CD8-positive, alpha-beta memory T cell (primary cell): ENCODE measurements at places on chromosomes 3 and 15. TPM values are rescaled to one million over a fixed set of nuclear protein-coding genes. Genes with fewer than 3 reads are reported as not detected.

LIPH gene
- not detected for total RNA-seq

ACTRT3 gene
- 2.5 TPM for total RNA-seq

SERPINI1 gene
- 1.9 TPM for total RNA-seq

FBXW12 gene
- not detected for total RNA-seq

KPNA1 gene
- 60.4 TPM for total RNA-seq

CLDN18 gene
- total RNA-seq = not detected

GREM1 gene
- total RNA-seq = not detected

ABTB1 gene
- 21.7 TPM for total RNA-seq

DNA sequence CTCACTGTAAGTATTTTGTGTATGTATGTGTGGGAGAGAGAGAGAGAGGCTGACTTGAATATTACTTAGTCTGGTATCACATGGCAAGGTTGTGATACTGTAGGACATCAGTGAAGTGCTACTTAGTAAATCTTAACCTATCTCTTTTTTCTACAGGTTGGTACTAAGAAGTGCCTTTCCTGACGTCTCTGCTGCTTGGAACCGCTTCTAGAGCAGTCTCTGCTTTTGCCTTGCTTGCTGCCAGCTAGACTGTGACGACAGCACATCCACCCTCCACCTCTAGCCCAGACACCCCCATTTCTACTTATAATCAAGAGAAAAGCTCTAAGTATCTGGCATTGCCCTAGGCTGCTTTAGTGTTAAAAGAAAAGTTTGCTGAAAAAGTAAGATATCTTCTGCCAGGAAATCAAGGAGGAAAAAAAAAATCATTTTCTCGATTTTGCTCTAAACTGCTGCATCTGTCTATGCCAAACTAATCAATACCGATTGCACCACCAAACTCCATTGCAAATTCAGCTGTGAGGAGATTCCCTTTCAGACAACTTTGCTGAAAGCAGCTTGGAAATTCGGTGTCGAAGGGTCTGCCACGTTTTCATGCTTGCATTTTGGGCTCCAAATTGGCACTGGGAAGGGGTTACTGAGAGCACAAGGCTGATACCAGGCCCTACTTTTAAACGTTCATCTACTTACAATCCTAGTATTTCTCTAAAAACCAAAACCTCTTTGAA, 30.7 kb downstream of the MBNL1 start:
- peaks cover 96% of the 10 kb centered on the region for H3K4me1 ChIP-seq
- H3K27me3 ChIP-seq = no peaks in the 10 kb centered on the region
- H3K4me3 ChIP-seq = peak overlapping the region; percentile 32
- H3K27ac ChIP-seq = peak overlapping the region; percentile 36

DNA sequence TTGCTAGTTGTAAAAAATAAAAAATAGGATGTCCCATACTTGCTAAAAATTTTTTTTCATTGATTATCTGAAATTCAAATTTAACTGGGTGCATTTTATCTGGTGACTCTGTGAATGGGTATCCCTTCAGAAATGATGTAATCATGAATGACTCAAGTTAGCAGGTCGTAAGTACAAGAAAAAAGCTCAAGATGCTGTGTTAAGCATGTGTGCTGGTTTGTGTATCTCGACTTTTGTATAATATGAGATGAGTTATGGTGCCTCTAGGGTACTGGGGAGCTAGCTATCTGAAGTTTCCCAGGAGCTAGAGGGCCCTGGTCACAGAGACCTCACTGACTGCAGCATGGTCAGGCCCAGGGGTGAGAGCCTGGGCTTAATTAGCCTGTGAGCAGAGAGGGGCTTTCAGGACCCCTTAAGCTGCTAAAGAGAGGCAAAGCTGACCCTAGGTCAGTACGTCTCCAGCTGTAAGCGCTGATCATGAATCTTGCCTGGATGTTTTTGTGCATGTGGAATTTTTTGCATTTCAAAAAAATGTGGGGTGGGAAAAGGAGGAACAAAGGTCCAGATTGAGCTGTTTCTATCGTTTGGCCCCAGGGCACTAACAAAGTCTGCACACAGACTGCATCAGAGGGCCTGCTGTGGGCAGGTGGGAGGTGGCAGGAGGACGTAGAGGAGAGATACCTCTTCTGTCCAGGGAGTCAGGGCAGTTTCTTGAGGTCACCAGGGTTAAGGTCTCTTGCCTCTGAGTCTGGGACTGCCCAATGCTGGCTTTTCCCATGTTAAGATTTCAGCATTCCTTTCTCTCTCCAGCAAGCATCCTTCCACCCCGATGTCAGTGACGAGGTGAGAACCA, 233.2 kb upstream of the TPM1 start:
- no peaks in the 10 kb centered on the region for H3K36me3 ChIP-seq
- H3K27me3 ChIP-seq = no peaks in the 10 kb centered on the region
- no peak overlapping the region for H3K27ac ChIP-seq

DNA sequence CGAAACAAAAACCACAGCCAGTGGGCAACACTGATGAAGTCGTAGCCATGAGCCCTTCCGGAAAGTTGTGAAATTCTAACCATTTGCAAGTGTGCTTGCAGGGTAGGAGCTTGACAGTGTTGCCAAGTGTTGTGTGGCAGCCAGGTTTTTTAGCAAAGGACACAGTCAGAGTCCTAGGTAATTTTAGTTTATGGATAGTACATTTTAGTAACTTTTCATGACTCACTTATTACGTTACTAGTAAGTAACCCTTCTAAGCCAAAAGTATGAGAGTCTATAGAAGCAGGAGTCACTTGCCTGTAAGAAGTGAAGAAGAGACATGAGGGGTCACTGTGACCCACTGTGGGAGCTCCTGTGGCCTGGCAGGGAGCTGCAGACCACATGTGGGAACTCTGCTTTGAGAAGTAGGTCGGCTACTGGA, 54.8 kb upstream of the ADPGK start:
- H3K4me3 ChIP-seq = no peak overlapping the region
- no peak for DNase-seq
- H3K4me1 ChIP-seq = no peaks in the 10 kb centered on the region
- no peak overlapping the region for H3K27ac ChIP-seq
- H3K36me3 ChIP-seq = no peaks in the 10 kb centered on the region

DNA sequence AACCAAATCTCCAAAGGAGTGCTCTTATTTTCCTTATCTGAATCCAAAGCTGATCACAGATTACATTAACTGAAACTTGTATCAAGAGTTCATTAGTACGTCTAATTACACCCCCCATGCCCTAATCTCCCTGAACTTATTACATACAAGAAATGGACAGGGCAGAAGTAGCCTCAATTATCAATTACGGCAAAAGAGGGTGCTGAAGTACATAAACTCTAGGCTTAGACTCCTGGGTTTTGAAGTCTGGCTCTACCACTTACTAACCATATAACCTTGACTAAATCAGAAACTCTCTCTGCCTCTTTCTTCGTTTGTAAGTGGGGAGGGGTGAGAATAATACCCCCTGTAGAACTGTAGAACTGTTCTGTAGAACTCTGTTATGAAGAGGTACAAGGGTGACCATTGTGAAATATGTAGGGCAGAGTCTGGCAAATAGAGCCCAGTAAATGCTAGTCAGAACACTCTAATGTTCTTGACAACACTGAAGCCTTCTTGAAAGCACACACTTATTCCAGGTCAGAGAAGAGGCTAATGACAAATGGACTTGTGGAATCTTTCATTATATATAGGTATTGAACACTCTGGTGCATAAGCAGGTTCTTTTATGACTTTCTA, 19.6 kb upstream of the OR5K4 start:
- no peak for DNase-seq
- H3K4me1 ChIP-seq = no peaks in the 10 kb centered on the region
- H3K27ac ChIP-seq = no peak overlapping the region
- H3K4me3 ChIP-seq = no peak overlapping the region
- no peaks in the 10 kb centered on the region for H3K36me3 ChIP-seq

GRCh38 chr3:65604863-65605526, 433.7 kb downstream of the MAGI1 start:
- H3K4me1 ChIP-seq = no peaks in the 10 kb centered on the region
- no peaks in the 10 kb centered on the region for H3K27me3 ChIP-seq
- no peak for DNase-seq
- no peak overlapping the region for H3K27ac ChIP-seq
- no peaks in the 10 kb centered on the region for H3K36me3 ChIP-seq

- no peaks in the 10 kb centered on the region for H3K27me3 ChIP-seq
- no peak overlapping the region for H3K27ac ChIP-seq
- no peak for DNase-seq
- no peaks in the 10 kb centered on the region for H3K4me1 ChIP-seq
- H3K4me3 ChIP-seq = no peak overlapping the region
These were observed 786.4 kb downstream of the MCTP2 start for GRCh38 chr15:95017666-95018328.

DNA sequence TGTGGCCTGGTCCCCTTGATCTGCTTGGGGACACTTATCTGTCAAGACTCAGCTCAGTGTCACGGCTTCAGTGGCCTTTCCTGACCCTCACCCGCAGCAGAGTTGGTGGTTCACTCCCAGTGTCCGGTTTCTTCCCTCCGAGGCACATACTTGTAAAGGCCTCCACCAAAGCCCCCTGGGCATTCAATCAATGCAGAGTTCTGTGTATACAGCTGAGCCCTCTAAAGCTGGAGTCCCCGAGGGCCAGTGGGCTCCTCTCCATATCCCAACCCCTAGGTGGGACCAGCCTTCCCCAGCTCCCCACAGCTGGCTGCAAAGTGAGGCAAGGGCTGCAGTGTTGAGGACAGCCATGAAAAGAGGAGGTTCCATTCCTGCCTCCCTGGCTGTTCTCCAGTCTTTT, 70.9 kb upstream of the RGMA start:
- no peaks in the 10 kb centered on the region for H3K36me3 ChIP-seq
- H3K4me3 ChIP-seq = no peak overlapping the region
- H3K27me3 ChIP-seq = no peaks in the 10 kb centered on the region
- H3K27ac ChIP-seq = no peak overlapping the region
- H3K4me1 ChIP-seq = no peaks in the 10 kb centered on the region

- H3K36me3 ChIP-seq = no peaks in the 10 kb centered on the region
- H3K27me3 ChIP-seq = no peaks in the 10 kb centered on the region
- H3K4me1 ChIP-seq = no peaks in the 10 kb centered on the region
- no peak overlapping the region for H3K4me3 ChIP-seq
These were observed 16.9 kb upstream of the MEX3B start for GRCh38 chr15:82062479-82063454.

DNA sequence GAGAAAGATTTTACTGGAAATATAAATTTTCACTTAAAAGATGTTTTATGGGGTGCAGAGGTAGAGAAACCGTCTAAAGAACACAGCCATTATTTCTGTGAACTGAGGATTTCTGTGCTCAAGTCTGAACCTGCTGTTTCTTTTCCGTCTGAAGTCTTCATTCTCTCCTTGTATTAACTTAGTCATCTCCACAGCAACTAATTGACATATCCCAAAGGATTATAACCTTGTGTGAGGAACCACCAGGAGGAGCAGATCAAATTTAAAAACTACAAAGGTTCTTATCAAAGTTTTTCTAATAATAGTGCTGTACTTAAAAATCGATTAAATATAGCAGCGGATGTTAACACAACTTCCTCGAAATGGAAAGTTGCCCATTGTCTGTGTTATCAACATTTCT, 31.1 kb upstream of the ICE2 start:
- H3K36me3 ChIP-seq = peaks cover 34% of the 10 kb centered on the region
- H3K4me1 ChIP-seq = peaks cover 23% of the 10 kb centered on the region
- no peak overlapping the region for H3K4me3 ChIP-seq
- no peaks in the 10 kb centered on the region for H3K27me3 ChIP-seq
- H3K27ac ChIP-seq = no peak overlapping the region
- DNase-seq = no peak

- H3K36me3 ChIP-seq = peaks cover 28% of the 10 kb centered on the region
- H3K27me3 ChIP-seq = no peaks in the 10 kb centered on the region
- no peak overlapping the region for H3K27ac ChIP-seq
- H3K4me1 ChIP-seq = no peaks in the 10 kb centered on the region
- DNase-seq = no peak
These were observed 53.5 kb downstream of the TBC1D2B start for GRCh38 chr15:78023865-78024518.

GRCh38 chr3:88758676-88759075, 348.7 kb upstream of the EPHA3 start:
- H3K36me3 ChIP-seq = no peaks in the 10 kb centered on the region
- H3K27ac ChIP-seq = no peak overlapping the region
- H3K4me1 ChIP-seq = no peaks in the 10 kb centered on the region
